Right kidney (tissue), 9 donors: ENCODE measurements at places on chromosomes 2 and 18.

- no peak for DNase-seq
Measured at GRCh38 chr18:2919600-2919999, 72.8 kb downstream of the EMILIN2 start.

DNA sequence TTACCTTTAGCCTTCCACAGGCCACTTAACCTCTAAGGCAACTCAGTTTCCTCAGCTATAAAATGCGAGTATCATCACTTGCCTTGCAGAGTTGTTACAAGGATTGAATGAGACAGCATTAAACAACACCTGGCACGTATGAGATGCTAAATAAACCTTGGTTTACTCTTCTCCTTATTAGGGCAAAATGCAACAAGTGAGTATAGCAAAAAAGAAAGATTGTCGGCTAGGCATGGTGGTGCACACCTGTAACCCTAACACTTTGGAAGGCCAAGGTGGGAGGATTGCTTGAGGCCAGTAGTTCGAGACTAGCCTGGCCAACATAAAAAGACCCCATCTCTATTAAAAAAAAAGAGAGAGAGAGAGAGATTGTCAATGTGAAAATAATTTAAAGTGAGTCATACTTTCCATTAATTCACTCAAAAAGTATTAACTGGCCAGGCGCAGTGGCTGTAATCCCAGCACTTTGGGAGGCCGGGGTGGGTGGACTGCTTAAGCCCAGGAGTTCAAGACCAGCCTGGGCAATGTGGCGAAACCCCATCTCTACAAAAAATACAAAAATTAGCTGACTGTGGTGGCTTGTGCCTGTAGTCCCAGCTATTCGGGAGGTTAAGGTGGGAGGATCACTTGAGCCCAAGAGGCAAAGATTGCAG, 8.0 kb downstream of the ATAD2B start:
- DNase-seq: no peak

DNA sequence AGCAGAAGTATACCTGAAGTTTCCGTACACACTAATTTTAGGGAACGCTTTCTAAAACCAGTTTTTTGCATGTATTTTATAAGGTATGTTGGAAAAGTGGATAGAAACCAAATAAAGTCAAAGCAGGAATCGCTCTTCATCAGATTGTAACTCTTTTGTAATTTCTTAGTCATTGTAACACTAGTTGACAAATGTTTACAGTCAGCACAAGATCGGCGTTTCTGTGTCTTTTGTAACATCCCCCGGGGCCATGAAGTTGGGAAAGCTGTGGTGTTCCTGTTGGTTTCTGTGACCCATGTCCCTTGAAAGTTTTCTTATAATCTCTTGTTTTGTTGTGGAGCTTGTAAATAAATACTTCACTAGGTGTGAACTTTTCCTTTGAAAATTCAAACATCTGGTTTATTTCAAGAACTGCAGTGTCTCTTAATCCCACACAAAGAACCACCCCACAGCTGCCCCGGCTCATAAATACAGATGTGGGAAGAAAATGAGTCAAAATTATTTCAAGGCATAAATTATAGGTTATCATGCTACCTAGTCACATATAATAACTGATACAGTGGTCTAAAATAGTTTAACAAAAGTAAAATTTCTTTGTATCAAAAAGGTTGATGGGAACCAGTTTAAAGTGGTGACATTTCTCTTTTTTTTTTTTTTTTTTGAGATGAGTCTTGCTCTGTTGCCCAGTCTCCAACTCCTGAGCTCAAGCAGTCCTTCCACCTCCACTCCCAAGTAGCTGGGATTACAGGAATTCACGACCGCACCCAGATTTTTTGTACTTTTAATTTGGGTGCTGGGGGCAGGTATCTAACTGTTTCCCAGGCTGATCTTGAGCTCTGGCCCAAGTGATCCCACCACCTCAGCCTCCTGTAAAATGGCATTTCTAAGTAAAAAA, 751 bp upstream of the NMI start:
- DNase-seq: peak; percentile 49

- DNase-seq: no peak
Measured at GRCh38 chr2:64108666-64109241, 35.5 kb downstream of the PELI1 start.

GRCh38 chr18:3665780-3666525, 216.0 kb downstream of the TGIF1 start:
- peak; percentile 81 for DNase-seq

- no peak for DNase-seq
Measured at GRCh38 chr2:32652555-32653209, 24.8 kb downstream of the TTC27 start.

GRCh38 chr18:10213526-10213925, 240.9 kb upstream of the APCDD1 start:
- DNase-seq: no peak

- DNase-seq: peak; percentile 93
Measured at GRCh38 chr2:176178038-176178756, 10.3 kb upstream of the HOXD1 start.

DNA sequence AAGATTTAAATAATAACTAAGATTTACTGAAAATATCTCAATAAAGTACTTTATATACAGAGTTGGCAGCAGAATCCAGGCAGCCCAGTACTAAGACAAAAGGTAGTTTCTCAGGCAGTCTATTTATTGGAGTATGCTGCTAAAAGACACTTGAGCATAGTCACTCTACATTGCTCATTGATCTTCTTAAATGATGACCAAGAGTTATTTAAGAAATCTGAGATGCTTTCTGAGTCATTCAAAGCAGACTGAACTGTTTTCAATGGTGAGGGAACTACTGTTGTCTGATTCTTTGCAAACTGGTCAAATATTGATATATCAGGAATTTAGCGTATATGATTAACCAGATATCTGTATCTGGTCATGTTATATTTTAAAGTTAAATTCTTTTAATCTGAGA, 133.6 kb downstream of the PHLPP1 start:
- no peak for DNase-seq

DNA sequence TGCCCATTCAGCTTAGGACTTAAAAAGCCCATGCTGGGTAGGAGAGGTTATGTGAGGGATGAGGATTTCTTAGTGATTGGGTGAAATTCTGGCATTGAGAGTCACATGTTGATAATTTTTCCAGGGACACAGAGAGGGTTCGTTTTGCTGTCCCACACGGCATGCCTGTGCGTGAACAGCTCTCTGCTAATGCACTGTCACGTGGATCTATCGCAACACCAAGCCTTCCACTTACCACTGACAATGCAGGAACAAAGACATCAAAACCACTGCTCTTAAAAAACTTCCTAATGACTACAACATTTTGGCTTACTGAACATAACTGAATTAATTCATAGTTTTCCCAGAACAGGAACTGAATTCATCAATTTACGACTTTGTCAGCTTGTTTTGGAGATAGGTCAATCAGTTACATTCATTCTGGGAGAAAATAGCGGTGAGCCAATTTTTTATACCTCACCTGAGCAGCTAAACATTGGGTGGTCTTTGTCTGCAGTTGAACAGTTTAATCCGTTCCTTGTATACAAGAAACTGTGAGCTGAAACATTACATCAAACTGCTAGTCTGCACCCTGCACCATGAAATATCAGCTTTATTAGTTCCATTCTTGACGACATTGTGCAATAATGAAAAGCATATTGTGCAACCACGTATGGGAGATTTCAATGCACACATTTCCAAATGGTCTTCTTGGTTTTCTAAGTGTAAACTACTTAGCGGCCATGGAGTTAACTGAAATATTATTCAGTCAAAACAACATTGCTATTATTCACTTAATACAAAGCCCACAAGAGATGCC, 127.1 kb downstream of the LPIN1 start:
- DNase-seq: no peak

DNA sequence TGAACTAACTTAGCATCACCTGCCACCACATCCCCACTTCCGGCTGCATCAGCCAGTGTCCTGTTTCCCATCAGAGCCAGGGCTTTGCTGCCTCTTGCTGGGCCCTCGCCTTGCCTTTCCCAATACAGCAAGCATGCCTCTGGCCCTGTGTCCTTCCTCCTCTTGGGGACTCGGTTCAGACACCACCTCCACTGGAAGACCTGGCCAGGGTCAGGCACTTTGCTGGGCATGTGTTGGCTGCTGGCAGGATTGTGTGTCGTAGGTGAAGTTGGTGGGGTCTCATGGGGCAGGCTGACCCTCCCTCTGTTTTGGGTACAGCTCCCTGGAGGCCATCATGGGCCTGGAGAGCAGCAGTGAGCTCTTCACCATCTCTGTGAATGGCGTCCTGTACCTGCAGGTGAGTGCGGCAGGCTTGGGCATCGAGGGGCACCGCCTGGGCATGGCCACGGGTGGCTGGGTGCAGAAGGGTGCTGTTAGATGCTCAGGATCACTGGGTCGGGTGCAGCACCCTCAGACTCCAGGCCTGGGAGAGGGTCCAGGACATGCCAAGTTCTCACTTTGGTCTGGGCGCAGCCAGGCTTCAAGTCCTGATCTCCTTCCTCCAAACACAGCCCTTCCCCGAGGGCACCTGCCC, 6.6 kb downstream of the ERFE start:
- DNase-seq: peak; percentile 11

GRCh38 chr2:141417246-141417797, 713.5 kb downstream of the LRP1B start:
- no peak for DNase-seq

GRCh38 chr18:11982981-11983380, 1.7 kb downstream of the IMPA2 start:
- no peak for DNase-seq

DNA sequence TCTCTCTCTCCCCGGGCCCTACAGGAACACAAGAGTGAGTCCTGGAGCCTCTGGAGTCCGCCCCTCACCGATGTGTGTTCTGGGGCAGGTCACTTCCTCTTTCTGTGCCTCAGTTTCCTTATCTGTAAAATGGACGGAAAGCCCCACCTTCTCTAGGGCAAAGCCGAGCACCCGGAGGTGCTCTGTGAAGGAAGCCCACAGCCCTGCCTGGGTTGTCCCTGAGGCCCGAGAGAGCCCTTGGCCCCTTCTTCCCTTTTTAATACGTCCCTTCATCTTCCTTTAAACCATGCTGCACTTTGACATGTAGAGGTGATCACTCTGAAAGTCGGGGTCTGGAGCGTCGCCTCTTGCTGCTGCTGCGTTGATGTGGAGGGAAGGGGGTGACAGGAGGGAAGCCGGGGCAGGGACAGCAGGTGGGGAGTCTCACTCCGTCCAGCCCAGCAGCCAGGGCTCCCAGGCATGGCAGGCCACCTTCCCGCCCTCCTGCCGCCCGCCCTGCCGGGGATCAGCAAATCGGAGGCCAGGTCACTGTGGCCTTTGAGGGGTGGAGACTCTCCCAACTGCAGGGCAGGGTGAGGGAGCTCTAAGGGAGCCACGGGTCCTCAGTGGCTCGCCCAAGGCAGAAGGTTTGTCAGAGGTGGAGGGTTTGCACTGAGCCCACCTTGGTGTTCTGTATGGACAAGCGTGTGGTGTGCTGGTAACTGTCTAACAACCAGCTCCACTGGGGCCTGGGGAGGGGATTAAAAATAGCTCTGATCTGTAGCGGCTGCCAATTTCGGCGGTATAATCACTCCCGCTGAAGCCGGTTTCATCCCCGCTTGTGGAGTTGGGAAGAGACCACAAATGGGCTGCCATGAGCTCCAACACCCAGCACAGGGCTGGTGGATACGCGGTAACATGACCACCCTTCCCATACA, 135.9 kb upstream of the ID2 start:
- DNase-seq: no peak

- no peak for DNase-seq
Measured at GRCh38 chr18:5747678-5748077, 147.6 kb downstream of the TMEM200C start.

GRCh38 chr2:133171393-133172004, 396.8 kb downstream of the NCKAP5 start:
- DNase-seq: peak; percentile 37
